ENCODE measurements at places on chromosomes 13 and 19.

GRCh38 chr13:99987154-99988019 lies 5.8 kb downstream of the ZIC2 start:
- no peak overlapping the region for H3K27ac ChIP-seq
- peaks cover 8% of the 10 kb centered on the region for H3K27me3 ChIP-seq

DNA sequence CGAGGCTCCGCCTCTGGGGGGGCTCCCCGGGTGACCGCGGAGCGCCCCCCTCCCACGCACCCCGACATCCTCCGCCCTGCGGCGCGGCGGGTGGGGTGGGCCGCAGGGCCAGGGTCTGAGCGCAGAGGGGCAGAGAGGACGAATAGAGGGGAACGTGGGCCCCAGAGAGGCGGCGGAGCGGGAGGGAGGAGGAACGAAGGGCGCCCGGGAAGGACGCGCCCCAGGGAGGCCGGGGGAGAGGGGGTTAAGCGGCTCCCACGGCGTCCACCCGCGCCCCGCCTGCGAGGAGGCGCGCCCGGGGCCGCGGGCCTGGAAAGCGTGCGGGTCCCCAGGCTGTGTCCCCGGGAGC lies 1.0 kb downstream of the HCN2 start:
- H3K27me3 ChIP-seq, result peaks cover 25% of the 10 kb centered on the region
- no peak for DNase-seq
- peaks cover 19% of the 10 kb centered on the region for H3K4me1 ChIP-seq
- no peak overlapping the region for H3K27ac ChIP-seq
- no peaks in the 10 kb centered on the region for H3K36me3 ChIP-seq

DNA sequence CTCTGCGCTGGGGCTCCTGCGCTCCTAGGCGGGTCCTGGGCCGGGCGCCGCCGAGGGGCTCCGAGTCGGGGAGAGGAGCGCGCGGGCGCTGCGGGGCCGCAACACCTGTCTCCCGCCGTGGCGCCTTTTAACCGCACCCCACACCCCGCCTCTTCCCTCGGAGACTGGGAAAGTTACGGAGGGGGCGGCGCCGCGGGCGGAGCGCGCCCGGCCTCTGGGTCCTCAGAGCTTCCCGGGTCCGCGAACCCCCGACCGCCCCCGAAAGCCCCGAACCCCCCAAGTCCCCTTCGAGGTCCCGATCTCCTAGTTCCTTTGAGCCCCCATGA lies at the start of gene GJB2:
Gene GJB2, minus strand, starts transcription at position 103 of the 326 bp plus-strand sequence. CDS start 3,357 bp downstream, outside the sequence.
- H3K36me3 ChIP-seq, result no peaks in the 10 kb centered on the region
- peaks cover 37% of the 10 kb centered on the region for H3K27me3 ChIP-seq
- H3K4me1 ChIP-seq, result peaks cover 34% of the 10 kb centered on the region

DNA sequence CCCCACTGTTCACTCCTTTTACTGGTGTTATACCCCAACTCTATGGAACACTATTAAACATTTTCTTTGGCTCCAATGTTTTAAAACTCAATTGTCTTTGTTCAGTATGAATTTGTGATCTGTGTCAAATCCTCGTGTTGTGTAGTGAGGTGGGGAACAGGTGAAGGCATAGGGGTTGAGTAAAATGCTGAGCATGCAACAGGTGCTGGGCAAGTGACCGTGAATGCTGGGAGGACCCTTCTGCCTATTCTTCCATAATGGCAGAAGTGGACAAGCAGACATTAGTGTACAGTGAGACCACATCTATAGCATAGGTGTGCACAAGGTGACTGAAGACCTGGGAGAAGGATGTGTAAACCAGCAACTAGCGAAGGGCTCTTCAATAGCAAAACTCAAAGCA lies 1188.0 kb downstream of the UQCRFS1 start:
- no peak overlapping the region for H3K27ac ChIP-seq
- no peak overlapping the region for H3K4me3 ChIP-seq
- no peaks in the 10 kb centered on the region for H3K36me3 ChIP-seq
- no peaks in the 10 kb centered on the region for H3K4me1 ChIP-seq
- H3K27me3 ChIP-seq, result no peaks in the 10 kb centered on the region

GRCh38 chr19:52196256-52196967 lies 6.6 kb downstream of the PPP2R1A start:
- no peak overlapping the region for H3K4me3 ChIP-seq
- H3K27ac ChIP-seq, result no peak overlapping the region
- peaks cover 65% of the 10 kb centered on the region for H3K4me1 ChIP-seq
- no peaks in the 10 kb centered on the region for H3K27me3 ChIP-seq
- DNase-seq, result no peak

Data from upper lobe of left lung (tissue), 6 donors.